ENCODE measurements at places on chromosomes 11 and 22.

DNA sequence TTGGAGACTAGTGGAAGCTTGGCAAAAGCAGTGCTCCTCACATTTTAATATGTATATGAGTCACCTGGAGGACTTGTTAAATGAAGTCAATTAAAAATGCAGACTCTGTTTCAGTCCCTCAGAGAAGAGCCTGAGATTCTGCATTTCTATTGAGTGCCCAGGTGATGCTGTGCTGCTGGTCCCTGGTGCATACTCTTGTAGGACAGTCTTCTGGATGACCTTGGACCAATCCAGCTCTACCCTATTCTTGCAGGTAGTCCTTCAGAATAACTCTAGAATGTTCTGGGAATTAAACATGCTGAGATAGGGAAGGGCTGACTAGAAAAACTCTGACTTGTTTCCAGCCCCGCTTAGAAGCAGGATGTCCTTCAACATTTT is 115.9 kb downstream of the CASP12 start:
- H3K4me3 ChIP-seq = no peak overlapping the region
- no peaks in the 10 kb centered on the region for H3K36me3 ChIP-seq
- no peaks in the 10 kb centered on the region for H3K27me3 ChIP-seq

DNA sequence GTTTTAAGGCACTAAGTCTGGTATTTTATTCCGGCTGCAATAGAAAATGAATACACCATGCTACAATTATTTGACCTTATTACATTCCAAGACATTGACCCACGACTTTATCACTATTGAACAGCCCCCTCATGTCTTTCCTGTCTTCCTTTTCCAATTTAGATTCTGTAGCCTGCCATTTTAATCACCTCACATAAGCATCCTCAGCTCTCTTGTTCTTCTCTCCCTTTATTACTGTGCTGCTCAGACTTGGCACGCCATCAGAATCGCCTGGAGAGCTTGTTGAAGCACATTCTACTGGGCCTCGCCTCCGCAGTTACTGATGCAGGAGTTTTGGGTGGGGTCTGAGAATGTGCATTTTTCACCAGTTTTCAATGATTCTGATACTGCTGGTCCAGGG is 38.7 kb upstream of the SWAP70 start:
- H3K36me3 ChIP-seq = no peaks in the 10 kb centered on the region
- DNase-seq = no peak
- H3K4me3 ChIP-seq = no peak overlapping the region
- H3K27me3 ChIP-seq = no peaks in the 10 kb centered on the region
- no peaks in the 10 kb centered on the region for H3K4me1 ChIP-seq

DNA sequence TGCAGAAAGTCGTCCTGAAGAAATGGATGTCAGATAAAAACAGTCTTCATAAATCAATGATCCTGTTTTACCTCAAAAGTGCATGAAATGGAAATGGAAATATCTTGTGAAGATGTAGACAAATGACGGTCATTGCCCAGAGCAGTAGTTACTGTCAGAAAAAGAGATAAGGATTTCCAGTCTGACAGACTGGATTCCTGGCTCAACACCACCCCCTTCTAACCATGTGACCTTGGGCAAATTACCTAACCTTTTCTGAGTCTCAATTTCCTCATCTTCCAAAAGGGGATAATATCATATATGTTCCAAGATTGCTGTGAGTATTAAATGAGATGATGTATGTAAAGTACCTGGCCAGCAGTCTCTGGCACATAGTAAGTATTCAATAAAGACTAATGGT is 32.9 kb upstream of the EHF start:
- peaks cover 3% of the 10 kb centered on the region for H3K4me1 ChIP-seq
- no peak overlapping the region for H3K27ac ChIP-seq
- no peak overlapping the region for H3K4me3 ChIP-seq
- H3K27me3 ChIP-seq = no peaks in the 10 kb centered on the region
- no peaks in the 10 kb centered on the region for H3K36me3 ChIP-seq
- no peak for DNase-seq

GRCh38 chr22:49533886-49534285 is 293.8 kb downstream of the BRD1 start:
- H3K27me3 ChIP-seq = peaks cover 10% of the 10 kb centered on the region
- H3K4me1 ChIP-seq = no peaks in the 10 kb centered on the region
- H3K4me3 ChIP-seq = no peak overlapping the region
- DNase-seq = no peak

GRCh38 chr22:30837531-30837930 is 131.0 kb downstream of the MORC2 start:
- DNase-seq = no peak
- H3K27me3 ChIP-seq = no peaks in the 10 kb centered on the region
- no peak overlapping the region for H3K27ac ChIP-seq

GRCh38 chr22:46625843-46626349 is 5.7 kb downstream of the GRAMD4 start:
- no peak overlapping the region for H3K27ac ChIP-seq
- peaks cover 18% of the 10 kb centered on the region for H3K36me3 ChIP-seq
- no peak overlapping the region for H3K4me3 ChIP-seq
- DNase-seq = no peak

- peak overlapping the region; percentile 94 for H3K27ac ChIP-seq
- no peak for DNase-seq
- H3K4me1 ChIP-seq = peaks cover 38% of the 10 kb centered on the region
- no peaks in the 10 kb centered on the region for H3K36me3 ChIP-seq
- H3K4me3 ChIP-seq = peak overlapping the region; percentile 96
Observed at GRCh38 chr11:60912223-60912850, 1.6 kb upstream of the TMEM109 start.

DNA sequence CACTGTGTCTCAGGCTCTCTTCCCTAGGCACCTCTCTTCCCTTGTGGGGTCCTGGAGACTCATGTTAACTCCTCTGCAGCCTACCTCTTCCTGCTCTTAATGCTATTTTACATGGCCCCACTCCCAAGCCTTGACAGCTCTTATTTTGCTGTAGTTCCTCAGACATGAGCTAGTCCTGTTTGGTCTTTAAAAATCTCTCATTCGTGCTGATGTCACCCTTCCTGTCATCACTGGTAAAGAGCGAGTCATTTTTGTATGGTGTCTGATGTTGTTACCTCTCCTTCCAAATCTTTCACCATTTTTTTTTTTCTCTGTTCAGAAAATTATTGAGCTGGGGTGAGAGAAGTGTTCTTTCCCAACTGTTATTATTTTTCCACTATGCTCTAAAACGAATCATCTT is 84.8 kb upstream of the ZBED5 start:
- no peak overlapping the region for H3K27ac ChIP-seq
- peaks cover 9% of the 10 kb centered on the region for H3K4me1 ChIP-seq
- H3K36me3 ChIP-seq = no peaks in the 10 kb centered on the region
- no peak for DNase-seq
- no peaks in the 10 kb centered on the region for H3K27me3 ChIP-seq
- H3K4me3 ChIP-seq = no peak overlapping the region

DNA sequence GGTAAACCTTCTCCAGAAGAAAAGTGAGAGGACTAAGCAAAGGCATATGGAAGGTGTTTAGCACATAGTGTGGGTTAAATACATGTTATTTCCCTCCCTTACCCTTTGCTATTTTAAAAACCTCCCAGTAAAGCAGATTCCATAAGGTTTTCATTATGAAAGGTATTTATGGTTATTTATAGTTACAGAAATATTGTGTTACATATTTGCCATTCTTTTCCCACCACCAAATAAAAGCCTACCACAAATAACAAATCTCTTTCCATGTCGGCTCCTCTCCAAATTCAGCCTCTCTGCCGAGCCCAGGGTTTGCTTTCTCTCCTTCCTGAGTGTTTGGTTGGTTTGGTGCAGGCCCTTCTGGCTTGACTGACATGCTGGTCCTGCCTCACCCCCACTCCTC is 64.4 kb downstream of the INSC start:
- no peak overlapping the region for H3K4me3 ChIP-seq
- DNase-seq = no peak
- no peaks in the 10 kb centered on the region for H3K4me1 ChIP-seq
- no peak overlapping the region for H3K27ac ChIP-seq
- H3K27me3 ChIP-seq = peaks cover 3% of the 10 kb centered on the region

DNA sequence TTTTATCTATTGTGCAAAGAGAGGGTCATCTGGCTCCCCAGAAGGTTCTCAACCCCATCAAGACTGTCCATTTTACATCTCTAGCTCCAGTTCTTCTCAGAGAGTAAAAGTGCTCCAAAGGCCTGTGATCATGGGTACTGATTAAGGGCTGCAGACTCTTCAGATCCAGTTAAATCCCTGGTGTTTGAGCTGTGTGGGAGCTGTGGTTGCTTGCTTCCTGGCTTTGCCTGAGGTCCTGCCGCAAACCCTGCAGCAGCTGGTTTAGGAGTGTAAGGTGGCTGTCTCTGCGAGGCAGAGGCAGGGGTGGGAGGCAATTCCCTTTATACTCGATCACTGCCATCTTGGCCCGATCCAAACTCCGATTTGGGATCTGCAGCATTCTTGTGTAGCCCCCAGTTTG is 1.2 kb downstream of the MRPL17 start:
- H3K27me3 ChIP-seq = no peaks in the 10 kb centered on the region
- H3K4me3 ChIP-seq = peak overlapping the region; percentile 96
- H3K4me1 ChIP-seq = peaks cover 14% of the 10 kb centered on the region
- peaks cover 4% of the 10 kb centered on the region for H3K36me3 ChIP-seq

- H3K36me3 ChIP-seq = no peaks in the 10 kb centered on the region
- DNase-seq = no peak
- no peaks in the 10 kb centered on the region for H3K27me3 ChIP-seq
- H3K4me3 ChIP-seq = no peak overlapping the region
- H3K27ac ChIP-seq = no peak overlapping the region
- H3K4me1 ChIP-seq = no peaks in the 10 kb centered on the region
Observed at GRCh38 chr11:14059491-14059890, 97.0 kb downstream of the SPON1 start.

DNA sequence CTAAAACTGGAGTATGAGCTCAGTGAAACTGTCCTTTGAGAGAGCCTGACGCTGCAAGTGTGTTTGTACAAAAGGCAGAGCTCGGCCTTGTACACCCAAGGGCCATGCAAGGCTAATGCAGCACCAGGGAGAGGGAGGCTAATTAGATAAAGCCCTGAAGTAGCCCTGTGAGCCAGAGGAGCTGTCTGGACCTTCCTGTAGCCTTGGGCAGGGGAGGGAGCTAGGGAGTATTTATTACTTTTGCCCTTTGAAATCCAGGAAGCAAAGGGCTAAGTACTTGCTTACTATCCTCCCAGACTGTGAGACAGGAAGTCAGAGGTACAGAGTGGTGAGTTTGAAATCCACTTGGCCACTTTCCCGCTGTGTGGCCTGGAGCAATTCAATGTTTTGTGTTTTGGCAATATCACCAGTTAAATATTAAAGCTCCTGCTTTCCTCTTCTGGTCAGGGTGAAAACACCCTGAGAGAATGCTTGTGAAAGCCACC is 10.2 kb upstream of the LDHA start:
- H3K27me3 ChIP-seq = no peaks in the 10 kb centered on the region
- peak overlapping the region; percentile 99 for H3K27ac ChIP-seq
- peak overlapping the region; percentile 37 for H3K4me3 ChIP-seq
- peaks cover 28% of the 10 kb centered on the region for H3K4me1 ChIP-seq

DNA sequence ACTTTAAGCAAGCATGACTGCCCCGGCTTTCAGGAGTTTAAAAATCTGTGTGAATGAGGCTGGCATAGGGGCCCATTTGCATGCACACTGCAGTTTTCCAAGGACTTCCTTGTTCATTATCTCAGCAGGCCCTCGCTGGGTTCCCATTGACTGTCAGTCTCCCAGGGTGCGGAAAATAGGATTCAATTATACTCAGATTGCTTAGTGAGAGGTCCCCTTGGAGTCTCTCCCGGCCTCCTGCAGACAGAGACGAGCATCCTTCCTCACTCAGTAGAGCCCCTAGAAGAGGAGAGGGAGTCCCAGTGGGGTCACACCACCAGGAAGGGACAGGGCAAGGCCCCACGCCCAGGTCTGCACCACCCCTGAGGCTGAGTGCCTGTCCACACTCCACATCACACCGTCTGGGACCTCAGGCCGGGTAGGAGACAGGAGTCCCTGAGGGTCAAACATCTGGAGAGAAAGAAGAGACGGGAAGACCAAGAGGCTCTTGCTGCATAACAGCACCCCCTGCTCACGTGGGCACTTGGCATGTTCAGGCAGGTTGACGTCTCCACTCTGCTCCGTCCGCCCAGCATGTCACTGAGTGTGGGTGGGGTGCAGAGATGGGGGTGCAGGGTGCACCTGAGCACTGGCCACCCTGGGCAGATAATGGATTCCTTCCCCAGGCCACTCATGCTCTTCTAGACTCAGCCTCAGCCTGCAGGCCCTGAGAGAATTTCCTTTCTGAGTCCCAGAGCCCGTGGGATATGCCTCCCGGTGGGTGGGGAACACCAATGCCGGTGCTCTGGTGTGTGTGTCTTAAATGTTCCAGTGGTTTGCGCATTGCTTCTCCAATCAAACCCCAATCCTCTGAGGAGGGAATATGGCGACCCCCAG is 58.8 kb downstream of the MCM5 start:
- H3K27me3 ChIP-seq = no peaks in the 10 kb centered on the region
- H3K4me1 ChIP-seq = no peaks in the 10 kb centered on the region
- no peak overlapping the region for H3K4me3 ChIP-seq
- no peak overlapping the region for H3K27ac ChIP-seq
- DNase-seq = no peak

DNA sequence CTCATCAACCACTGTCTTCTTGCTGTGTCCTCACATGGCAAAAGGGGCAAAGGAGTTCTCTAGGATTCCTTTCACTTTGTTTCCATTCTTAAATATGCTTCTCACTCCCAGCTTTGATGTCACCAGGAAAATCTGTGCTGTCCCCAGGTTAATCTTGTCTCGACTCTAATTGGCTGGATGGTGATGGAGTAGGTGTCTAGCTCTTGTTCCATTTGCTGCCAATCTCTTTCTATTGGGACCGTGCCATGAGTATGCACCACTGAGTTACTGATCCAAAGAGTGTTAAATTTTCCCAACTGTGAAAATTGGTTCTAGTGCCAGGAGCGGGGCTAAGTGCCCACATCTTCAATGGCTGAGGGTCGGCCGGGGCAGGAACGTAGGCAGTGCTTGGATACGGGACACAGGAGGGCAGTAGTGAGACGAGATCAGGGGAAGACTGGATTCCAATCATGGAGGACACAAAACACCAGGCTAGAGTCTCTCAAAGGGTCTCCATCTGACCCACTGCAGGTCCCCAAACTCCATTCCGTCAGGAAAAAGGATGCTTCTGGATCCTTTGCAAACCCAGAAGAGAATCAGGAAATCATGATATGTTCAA is 47.7 kb upstream of the CSNK2A3 start:
- H3K4me1 ChIP-seq = peaks cover 3% of the 10 kb centered on the region
- H3K27ac ChIP-seq = no peak overlapping the region
- H3K4me3 ChIP-seq = no peak overlapping the region
- no peak for DNase-seq

DNA sequence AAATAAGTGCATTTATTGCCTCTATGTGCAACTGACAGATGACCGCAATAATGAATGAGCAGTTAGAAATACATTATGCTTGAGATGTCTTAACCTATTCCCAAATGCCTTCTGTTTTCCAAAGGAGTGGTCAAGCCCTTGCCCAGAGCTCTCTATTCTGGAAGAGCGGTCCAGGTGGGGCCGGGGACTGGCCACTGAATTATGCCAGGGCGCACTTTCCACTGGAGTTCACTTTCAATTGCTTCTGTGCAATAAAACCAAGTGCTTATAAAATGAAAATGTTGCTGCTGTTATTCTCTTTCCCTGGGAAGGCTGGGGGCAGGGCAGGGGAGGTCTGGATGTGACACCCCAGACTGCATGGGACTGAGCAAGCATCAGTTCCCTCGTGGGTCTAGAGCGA is 11.0 kb downstream of the NEFH start:
- H3K27me3 ChIP-seq = no peaks in the 10 kb centered on the region
- H3K4me3 ChIP-seq = no peak overlapping the region
- no peak for DNase-seq
- no peaks in the 10 kb centered on the region for H3K4me1 ChIP-seq
- H3K27ac ChIP-seq = no peak overlapping the region

GRCh38 chr22:38981005-38981991 is 849 bp upstream of the APOBEC3B start:
- peak overlapping the region; percentile 56 for H3K4me3 ChIP-seq
- no peaks in the 10 kb centered on the region for H3K27me3 ChIP-seq
- no peaks in the 10 kb centered on the region for H3K4me1 ChIP-seq
- no peak overlapping the region for H3K27ac ChIP-seq
- no peaks in the 10 kb centered on the region for H3K36me3 ChIP-seq

All from psoas muscle (tissue), 8 donors.